ENCODE measurements at places on chromosomes 4 and X.

DNA sequence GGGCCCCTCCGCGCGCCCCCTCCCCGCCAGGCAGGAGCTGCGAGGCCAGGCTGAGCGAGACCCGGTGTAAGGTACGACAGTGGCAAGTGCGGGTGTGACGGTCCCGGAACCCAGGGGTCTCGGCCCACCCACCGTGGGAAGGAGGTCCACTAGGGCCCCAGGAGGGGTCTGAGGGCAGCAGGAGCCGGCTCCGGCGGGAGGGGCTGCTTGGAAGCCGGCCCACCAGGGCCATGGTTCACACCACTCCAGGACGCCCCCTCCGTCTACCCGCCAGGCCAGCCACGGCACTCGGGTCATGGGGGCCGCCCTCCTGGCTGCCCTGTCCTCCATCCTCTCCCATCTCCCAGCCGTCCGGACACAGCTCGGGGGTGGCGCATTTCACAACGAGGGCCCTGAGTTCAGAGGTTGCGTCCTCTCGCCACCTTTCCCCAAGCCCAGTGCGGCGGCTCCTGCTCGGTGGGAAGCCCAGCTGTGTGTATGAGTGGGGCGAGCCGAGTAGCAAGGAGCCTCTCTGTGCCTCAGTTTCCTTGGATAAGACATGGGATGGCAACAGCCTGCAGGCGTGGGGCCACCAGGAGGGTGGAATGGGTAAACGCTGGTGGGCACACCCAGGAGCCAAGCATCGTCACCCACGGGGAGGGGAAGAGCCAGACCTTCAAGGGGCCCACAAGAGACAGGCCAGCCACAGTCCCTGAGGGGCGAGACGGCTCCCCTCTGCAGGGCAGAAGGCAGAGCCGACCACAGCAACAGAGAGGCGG, 81.3 kb downstream of the FAM53A start:
- no peak for DNase-seq

DNA sequence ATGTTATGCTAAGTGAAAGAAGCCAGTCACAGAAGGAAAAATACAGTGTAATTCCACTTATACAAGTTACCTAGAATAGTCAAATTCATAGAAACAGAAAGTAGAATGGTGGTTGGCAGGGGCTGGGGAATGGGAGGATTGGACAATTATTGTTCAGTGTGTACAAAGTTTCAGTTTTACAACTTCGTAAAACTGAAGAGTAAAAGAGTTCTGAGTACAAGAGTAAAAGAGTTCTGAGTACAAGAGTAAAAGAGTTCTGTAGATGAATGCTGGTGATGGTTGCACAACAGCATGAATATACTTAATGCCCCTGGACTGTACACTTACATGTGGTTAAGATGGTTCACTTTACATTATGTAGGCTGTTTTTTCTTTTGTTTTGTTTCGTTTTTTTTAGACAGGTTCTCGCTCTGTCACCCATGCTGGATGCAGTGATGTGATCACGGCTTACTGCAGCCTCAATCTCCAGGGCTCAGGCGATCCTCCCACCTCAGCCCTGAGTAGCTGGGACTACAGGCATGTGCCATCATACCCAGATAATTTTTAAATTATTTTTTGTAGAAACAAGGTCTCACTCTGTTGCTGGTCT, 230.9 kb downstream of the SOWAHB start:
- no peak for DNase-seq

- no peak for DNase-seq
These were observed 102.5 kb downstream of the PTTG2 start for GRCh38 chr4:38062776-38063097.

DNA sequence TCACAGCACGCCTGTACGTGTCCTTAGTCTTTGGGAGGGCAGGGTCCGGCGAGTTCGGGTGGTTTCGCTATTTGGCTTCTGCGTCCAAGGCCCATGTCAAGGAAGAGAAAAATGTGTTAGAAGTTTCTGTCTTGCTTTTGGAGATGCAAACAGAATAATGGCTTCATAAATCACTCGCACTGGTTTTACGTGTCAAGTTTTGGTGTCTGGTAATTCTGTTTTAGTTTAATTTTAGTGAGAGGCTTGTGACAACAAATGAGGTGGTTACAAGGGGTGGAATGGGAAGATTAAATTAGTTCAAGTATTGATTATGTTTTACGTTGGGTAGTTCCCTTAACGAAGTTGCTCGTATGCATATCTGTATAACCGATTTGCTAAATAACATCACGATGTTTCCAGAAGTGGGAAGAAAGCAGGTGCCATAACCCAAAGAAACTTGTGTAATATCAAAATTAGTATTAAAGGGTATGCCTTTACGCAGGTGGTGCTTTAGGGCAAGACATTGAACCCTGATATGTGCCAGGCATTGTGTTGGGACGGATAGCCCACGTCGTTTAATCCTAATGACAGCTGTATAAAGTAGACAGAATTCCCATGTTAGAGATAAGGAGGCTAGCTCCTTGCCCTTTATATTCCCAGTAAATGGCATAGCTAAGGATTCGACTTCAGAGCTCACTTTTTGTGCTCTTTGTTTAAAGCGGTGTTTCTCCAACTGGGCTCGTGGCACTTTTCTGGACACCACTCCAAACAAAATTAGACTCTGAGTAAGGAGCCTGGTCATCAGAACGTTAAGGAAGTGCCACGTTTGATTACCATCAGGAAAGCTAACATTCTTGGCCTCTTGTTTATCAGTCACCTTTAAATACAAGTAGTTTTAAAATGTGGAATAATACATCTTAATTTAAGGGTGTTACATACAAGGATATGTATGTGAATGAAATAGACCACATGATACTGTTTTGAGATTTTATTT, 843 bp downstream of the RPL34 start:
- DNase-seq, result no peak

DNA sequence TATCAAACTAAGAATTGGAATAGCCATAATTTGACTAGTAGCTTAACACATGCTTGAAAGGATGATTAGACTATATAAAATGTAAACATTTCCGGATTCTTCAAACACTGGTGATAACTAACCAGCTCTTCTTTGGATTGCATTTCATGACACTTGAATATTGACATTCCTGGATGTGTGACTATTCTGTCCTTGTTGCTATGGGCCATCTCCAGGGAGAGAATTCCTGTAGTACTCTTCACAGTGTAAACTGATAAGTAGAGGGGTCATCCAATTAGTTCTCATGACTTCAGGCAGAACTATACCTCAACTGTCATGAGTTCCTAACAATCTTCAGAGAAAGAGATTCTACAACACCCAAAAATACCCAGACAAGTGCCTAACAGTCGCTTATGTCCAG, 1026.7 kb upstream of the TENM3 start:
- DNase-seq, result no peak

- DNase-seq, result no peak
These were observed 47.6 kb upstream of the TMEM131L start for GRCh38 chr4:153418558-153418957.

GRCh38 chrX:19810802-19811201, 76.6 kb downstream of the SH3KBP1 start:
- DNase-seq, result no peak

GRCh38 chrX:134607523-134607922, 50.7 kb downstream of the PLAC1 start:
- DNase-seq, result no peak

DNA sequence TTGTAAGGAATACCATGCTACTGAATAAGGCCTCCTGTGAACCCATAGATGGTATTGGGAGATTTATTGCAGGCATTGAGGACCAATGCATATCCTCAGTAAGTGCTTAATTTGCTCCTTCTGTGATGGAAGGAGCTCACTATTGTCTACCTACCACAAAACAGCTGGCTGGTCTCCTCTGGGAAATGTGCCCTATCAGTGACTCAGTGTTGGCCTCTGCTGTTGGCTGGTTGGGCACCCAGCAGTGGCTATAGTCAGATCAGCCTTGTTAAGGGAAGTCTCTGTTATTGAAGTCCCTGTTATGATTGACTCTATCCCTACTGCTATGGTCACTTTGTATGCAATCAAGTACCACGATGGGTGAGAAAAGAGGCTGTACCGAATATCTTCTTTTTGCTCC, 27.5 kb upstream of the OTUD4 start:
- DNase-seq, result no peak

- peak; percentile 84 for DNase-seq
These were observed at the start of the genes OFD1 and TRAPPC2 for GRCh38 chrX:13734278-13735172. TSS of gene OFD1 (plus strand) at chrX:13734748. CDS start at chrX:13735072, 324 bp downstream. TSS of gene TRAPPC2 (minus strand) at chrX:13734620. CDS start at chrX:13719963, 14,657 bp downstream.

DNA sequence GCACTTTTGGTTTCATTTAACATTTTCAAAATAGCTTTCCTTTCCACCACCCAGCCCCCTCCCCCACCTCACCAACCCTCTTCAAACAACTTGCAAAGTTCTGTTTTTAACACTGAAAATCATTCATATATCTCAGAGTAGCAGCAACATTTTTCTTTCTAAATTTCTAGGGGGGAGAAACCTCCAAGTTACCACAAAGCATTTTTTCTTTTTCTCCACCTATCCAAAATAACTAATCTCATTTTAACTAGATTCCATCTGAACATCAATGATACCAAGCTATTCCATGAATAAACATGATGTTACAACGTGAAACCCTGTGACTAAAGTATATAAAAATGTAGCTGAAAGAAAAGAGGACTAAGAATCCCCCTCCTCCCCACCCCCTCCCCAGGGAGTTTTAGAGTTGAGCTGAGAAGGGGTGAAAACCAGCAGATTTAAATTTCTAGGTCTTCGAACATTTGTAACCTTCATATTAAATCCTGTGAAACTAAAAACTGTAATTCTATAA, 5.2 kb downstream of the LDB2 start:
- no peak for DNase-seq

- DNase-seq, result no peak
These were observed 68.2 kb upstream of the TENM3 start for GRCh38 chr4:182174979-182175378.

DNA sequence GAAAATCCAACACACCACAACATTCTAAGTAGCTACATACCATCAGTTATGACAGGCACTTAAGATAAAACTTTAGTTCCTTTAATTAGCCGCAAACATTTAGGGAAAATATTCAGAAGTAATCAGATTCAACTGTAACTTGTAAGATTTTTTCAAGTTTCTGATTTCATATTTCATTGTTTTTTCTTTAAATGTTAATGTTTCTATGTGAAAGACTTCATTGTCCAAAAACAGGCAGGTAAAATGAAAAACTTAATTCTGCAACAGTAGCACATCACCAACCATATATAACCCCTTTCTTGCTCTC, 11.6 kb upstream of the ODAM start:
- no peak for DNase-seq

- DNase-seq, result no peak
These were observed 15.8 kb downstream of the TRPC3 start for GRCh38 chr4:121936101-121936500.

DNA sequence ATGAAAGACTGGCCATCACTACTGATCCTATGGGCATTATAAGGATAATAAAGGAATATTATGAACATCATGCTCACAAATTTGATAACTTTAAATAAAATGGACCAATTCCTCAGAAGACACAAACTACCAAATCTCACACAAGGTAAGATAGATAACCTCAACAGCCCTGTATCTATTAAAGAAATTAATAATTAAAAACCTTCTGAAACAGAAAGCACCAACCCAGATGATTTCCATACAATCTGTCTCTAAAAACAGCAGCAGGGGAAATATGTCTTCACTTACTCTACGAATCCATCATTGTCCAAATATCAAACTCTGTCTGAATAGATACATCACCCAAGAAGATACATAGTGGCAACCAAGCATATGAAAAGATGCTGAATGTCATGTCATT, 55.2 kb downstream of the LCORL start:
- no peak for DNase-seq

DNA sequence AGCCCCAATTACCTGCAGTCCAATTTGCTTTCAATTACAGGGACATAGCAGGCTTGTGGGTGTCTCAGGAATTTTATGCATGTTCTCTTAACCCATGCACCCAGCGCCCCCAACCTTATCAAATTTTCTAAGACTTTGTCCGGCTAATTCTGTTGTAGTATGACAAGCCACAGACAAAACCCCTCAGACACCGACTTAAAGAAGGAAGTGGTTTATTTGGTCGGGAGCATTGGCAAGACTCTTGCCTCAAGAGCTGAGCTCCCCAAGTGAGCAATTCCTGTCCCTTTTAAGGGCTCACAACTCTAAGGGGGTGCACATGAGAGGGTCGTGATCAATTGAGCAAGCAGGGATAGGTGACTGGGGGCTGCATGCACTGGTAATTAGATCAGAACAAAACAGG, 28.7 kb upstream of the IL9R start:
- DNase-seq, result no peak
